ENCODE measurements at places on chromosomes 1 and 21.

- DNase-seq, result no peak
Measured at GRCh38 chr1:247487057-247487456, 29.2 kb upstream of the OR2B11 start.

GRCh38 chr1:110021285-110021684, 13.1 kb upstream of the STRIP1 start:
- DNase-seq, result no peak

GRCh38 chr1:156689035-156689952, 12.1 kb upstream of the NES start:
- DNase-seq, result peak; percentile 66

- peak; percentile 42 for DNase-seq
Measured at GRCh38 chr21:45482899-45483821, 59.1 kb downstream of the SLC19A1 start.

- DNase-seq, result peak; percentile 29
Measured at GRCh38 chr1:20634594-20635084, 1.4 kb downstream of the PINK1 start.

DNA sequence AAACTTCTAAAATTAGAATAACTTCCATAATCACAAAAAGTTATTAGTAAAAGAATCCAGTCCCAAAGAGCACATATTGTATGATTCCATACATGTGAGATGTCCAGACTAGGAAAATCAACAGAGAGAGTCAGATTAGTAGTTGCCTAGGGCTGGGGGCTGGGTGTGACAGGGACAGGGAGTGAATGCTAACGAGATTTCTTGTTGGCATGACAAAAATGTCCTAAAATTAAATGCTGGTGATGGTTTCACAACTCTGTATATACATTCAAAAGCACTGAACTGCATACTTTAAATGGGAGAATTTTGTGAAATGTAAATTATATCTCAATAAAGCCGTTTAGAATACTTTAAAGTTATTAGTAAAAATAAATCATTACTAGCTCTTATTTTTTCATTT, 92.2 kb downstream of the SLC44A5 start:
- DNase-seq, result no peak

DNA sequence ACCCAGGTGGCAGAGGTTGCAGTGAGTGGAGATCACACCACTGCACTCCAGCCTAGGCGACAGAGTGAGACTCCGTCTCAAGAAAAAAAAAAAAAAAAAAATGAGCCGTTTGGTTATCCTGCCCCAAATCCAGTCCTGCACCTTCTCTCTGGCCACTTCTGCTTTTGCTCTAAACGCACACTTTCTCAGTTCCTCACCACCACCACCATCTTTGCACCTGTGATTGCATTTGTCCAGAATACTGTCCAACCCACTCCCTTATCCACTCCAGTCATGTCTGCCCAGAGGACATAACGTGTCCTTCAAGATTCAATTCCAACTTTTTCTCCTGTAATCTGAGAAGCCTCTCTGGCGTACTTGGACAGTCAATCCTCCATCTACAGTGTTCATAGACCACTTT, 2.2 kb upstream of the NEK2 start:
- DNase-seq, result no peak

DNA sequence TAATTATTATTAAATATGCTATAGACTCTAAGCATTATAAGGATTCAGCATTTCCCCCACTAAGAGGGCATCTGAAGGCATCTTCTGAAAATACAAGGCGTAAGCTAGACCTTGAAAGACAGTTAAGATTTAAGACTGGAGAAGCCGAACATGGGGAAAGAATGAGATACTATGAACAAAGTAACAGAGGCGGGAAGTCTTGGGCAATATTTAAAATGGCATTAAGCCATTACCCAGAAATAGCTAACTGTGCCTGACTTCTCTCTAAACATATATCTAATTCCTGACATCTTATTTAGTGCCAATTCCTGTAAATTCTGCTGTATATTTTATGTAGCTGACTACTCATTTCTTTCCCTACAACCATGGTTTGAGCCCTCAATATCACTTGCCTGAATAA, 20.9 kb downstream of the DPH5 start:
- no peak for DNase-seq

DNA sequence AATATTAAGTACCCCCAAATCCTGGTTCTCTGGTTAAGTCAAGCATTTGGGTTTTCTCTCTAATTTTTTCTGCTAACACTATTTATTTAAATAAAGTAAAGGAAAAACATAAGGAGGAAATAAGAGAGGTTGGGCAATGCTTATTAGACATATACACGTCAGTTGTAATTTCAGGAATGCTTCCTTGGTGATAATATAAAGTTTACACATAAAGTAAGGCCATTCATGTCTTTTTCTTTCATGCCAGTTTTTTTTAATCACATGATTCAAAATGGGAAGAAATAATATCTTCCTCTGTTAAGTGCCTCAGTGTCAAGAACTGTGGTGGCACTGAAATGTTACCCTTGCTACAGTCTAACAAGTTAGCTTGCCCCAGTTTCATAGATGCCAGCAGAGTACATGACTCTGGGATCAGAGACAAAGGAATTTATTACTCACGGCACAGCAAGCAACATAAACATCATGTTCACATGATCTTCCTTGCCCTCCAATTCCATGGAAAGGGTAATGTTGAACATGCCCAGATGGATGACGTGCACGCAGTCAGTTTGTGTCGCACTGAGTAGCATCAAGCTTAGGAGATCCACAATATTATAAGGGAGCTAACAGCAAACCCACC, 184.9 kb downstream of the PLA2G4A start:
- no peak for DNase-seq

GRCh38 chr21:30340714-30341573, 3.5 kb upstream of the KRTAP27-1 start:
- peak; percentile 3 for DNase-seq

DNA sequence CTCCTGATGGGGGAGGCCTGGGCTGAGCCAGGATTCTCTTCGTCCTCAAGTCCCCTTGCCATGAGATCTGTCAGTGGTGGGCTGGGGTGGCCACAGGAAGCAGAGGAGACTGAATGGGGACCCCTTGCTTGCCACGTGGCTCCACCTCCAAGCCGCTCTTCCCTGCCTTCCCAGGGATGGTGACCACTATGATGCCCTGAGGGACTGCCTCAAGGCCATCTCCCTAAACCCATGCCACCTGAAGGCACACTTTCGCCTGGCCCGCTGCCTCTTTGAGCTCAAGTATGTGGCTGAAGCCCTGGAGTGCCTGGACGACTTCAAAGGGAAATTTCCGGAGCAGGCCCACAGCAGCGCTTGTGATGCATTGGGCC, 20.9 kb upstream of the TMEM222 start:
- DNase-seq, result no peak

GRCh38 chr1:209728466-209728865, 23.8 kb downstream of the HSD11B1 start:
- DNase-seq, result no peak

DNA sequence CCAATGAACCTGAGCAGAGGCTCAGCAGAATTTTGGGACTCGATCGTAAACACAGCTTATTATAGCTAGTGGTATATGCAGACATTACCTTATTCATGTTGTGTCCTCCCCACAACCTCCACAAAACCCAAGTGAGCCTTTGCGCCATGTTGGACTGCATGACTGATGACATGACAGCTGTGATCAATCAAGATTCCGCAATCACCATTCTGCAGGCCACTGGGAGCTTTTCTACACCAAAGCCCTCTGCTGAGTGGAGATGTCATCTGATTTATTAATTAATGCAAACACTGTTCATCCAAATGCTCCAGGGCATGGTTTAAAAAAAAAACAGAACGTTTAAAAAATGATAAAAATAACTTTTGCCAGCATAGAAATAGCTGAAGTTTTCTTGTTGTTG, 7.9 kb upstream of the SRP9 start:
- no peak for DNase-seq

DNA sequence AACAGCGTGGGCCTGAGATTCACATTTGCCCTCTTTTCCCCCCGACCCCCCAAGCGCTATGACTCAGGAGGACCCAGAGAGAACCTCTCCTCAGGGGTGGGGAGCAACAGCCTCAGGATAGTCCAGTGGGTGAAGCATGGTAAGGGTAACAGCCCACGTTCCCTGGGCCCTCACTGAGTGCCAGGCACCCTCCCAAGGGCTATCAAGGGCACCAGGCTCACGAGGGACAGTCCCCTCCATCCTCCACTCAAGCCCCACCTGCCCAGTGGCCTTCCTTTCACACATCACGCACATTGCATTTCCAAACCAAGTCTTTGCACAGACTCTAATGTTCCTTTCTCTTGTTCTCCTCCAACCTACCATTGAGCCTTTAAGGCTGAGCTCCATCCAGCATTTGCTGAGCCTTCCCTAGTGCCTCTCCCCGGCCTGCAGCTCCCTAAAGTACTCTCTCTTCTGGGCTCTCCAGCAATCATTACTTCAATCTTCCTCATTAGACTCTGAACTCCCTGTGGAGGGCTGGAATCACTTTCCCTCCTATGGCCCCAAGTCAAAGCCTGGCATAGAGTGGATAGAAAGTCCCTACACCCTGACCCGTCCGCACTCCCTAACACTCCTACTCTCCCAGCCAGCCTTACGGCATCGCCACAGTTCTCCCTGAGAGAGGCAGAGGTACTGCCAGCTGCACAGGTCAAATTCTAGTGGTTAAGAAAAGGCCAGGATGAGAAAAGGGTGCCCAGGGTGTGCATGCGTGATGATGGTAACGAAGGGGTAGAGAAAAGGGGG, 1.0 kb downstream of the AKR7A2 start:
- DNase-seq, result no peak

DNA sequence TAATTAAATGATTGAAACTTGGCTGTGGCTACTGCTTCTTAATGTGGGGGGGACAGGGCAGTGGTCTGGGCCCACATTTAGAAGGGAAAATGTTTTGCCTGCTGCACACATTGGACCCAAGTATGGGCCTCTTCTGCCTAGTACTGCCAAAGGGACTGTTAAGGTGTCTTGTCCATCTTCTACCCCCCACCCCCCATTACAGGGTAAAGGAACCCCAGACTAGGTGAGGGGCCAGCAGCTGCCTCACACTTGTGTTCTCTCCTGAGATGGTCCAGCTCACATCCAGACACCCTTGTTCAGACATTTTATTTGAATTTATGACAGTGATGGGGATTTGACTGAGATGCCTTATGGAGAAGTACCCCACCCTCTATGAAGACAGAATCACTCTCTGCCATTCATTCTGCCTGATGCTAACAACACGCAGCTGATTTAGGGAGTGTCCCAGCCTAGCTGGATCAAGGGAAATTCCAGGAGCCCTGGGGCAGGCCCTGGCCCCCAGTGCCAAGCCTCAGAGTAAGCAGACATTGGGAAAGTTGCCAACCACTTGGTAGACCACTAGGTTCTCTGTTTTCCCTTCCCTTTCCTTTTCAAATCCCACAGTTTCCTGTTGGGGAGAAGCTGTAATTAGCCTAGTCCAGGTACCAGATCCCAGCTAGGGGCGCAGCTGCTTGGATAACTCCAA, 42.1 kb downstream of the YARS1 start:
- DNase-seq, result no peak

DNA sequence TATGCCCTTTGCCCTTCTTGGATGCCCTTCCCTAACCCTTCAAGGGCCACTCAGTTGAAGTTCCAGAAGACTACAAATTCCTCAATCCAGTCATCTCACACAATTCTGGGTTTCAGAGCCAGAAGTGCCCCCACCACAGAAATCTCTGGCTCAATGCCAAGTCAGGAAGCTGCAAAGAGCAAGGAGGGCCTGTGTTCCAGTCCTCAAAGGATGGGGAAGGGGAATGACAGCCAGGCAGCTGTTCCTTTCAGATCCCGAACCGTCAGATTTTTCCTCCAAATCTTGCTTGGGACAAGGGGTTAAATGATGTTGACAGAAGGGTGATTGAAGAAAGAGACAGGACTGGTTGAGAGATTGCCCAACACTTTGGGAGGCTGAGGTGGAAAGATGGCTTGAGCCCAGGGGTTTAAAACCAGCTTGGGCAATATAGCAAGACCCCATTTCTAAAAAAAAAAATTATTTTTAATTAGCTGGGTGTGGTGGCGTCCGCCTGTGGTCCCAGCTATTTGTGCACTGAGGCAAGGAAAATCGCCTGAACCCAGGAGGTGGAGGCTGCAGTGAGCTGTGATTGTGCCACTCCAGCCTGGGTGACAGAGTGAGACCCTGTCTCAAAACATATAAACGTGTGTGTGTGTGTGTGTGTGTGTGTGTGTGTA, 716 bp upstream of the HPDL start:
- no peak for DNase-seq

- no peak for DNase-seq
Measured at GRCh38 chr1:32240140-32240951, 6.7 kb upstream of the FAM167B start.

- DNase-seq, result no peak
Measured at GRCh38 chr1:169044296-169044695, 62.2 kb upstream of the ATP1B1 start.

- DNase-seq, result no peak
Measured at GRCh38 chr1:8239306-8240023, 78.4 kb upstream of the SLC45A1 start.

GRCh38 chr1:86201311-86201710, 44.7 kb upstream of the COL24A1 start:
- DNase-seq, result no peak

DNA sequence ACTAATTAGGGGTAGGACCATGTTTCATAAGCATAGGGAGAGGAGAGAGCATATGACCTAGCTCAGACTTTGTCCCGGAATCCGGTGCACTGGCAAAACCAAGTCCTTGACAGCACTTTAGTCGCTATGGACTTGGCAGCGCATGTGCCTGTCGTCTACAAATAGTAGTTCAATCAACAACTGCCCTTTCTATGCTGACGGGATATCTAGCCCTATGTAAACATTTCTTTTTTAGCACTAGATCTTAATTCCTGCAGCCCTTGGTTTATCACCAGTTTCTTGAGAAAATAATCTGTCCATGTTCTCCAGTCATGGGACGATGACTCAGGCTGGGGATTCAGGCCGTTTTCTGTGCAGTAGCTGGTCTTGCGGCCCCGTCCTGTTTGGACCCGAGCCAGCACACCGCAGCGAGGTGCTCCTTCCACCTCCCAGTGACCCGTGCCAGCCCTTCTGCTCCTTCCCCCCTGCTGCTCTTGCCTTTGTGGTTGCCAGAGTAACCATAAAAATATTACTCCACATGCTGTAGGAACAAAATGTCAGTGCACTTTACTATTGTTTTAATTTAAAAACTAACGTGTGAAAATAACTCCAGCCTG, 8.6 kb upstream of the MT1HL1 start:
- DNase-seq, result no peak

DNA sequence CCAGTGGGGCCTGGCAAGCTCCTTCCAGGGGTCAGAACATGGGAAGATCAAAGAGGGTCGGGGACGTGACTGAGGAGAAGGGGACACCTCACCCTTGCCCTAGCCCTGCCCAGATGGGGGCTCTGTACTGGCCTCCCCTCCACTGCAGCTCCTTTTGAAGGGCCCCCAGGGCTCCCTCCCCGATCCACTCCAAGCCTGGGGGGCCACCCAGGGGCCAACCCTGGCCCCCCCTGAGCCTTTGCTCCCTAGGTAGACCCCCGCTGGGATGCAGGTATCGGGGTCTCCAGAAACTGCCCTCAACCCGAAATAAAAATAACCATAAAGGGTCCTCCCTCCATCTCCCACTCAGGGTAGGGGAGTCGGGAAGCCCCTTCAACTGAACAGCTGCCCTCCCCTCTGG, 37.4 kb upstream of the FAM131C start:
- no peak for DNase-seq

GRCh38 chr1:37561133-37562132, 4.7 kb downstream of the DNALI1 start:
- peak; percentile 53 for DNase-seq
